NCI-H1436 (cell line): ENCODE measurements at places on chromosomes 5 and 9.

DNA sequence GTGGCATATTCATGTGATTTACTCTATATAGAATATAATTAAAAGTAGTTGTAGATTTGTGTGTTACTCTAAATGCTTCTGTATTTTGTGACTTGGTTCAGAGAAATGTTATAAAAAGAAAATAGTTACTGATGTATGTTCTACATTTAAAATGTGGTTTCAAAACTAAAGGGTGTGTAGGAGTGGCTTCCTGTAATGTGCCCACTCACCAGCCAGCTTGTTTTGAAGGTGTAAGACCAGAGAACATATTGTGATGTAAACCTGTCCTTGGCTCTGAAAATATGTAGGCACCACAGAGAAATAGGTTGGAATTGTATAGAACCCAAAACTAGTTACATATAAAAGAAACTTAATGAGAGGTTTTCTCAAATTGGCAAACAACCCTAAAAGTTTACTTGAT, 51.2 kb upstream of the ARRDC3 start:
- no peak for DNase-seq

DNA sequence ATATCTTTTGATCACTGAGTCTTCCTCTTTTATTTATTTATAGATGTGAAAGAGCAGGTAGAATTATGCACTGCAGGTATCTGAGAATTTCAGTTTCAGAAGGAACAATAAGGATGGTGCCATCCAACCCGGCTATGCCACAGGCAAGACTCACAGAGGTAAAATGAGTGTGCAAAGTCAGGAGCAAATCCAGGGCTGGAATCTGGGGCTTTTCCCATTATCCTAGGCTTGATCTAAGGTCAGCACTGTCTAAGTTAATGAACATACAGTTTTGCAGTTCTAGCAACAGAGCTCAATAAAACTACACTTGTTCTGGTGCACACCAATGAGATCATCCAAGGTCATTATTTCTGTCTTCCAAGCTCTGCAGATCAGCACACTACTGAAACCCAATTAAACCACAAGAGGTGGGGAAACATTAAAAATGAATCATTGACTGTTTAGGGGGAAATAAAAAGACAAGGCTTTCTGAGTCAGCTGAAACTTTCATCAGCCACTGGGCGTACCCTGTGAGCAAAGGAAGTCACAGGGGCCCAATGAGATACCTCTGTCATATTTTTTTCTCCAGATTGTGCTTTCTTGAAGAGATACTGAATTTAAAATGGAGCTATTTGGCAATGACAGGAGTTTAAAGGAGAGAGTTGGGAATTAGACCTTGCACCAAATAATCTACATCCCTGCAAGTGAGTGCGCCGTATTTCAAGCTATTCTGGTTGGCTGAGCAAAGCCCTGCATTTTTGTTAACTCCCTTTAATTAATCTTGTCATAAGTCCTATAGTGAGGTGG, 662.2 kb upstream of the ZNF608 start:
- DNase-seq = no peak

DNA sequence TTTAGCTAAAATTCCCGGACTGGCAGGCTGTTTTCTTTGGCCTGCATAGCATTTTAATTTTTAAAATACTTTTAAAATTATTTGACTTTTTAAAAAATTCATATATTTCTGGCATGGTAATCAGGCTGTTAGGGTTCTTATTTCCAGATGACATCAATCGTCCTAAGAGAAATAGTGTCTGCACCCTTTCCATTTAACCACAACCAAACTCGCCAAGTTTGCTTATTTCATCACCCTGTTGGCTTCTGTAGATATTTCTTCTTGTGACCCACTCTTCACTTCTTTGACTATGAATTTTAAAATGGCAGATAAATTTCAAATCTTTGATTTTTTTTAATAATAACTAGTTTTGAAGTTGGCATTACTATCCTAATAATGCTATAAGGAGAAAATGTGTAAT, 675.7 kb upstream of the FTMT start:
- DNase-seq = no peak

DNA sequence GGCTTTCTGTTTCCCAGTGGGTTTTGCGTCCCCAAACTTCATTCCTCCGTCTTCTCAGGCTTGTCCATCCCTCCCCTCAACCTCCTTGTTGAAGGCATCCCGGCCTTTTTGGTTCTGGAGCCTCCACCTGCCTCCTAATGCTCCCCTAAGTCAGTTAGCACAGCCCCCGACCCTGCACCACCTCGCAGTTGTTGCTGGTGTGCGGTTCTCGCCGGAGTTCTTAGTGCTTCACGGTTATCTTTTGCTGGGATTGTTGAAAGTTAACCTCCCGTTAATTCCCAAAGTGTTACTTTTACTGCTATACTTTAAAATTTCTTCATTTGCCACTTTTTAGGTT, 447 bp downstream of the UBLCP1 start:
- DNase-seq = no peak

DNA sequence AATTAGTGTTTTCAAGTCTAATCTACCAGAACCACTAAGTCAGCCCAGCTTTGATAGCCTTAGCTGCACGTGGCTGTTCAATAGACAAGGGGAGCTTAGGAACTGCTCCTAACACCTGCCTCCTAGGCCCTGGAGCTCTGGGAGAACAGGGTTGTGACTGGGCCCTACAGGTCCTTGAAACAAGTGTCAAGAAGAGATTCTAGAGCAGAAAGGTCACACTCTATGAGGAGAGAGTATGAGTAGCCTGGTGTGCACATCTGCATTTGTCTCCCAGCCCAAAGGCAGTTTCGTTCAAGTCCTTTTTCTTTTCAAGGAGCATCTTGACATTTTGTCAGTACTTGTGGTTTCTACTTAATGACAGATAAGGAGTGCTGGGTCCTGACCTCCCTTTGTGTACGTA, 206.1 kb downstream of the PRELID2 start:
- DNase-seq = no peak

GRCh38 chr5:107604990-107605389, 65.7 kb downstream of the EFNA5 start:
- no peak for DNase-seq

DNA sequence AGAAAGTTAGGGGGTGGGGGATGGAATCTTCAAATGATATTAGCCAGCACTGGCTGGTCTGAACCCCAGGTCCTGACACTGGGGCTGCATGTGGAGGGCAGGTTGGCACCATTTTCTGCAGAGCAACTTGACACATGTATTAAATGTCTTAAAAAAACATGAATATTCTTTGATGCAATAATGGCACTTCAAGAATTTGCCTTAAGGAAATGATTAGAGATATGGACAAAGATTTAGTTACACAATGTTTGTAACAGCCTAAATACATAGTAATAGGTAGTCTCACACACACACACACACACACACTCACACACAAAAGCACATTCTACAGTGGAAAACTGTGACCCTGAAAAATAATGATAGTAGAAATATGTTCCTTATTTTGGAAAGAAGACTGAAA, 3.6 kb downstream of the SVEP1 start:
- no peak for DNase-seq

DNA sequence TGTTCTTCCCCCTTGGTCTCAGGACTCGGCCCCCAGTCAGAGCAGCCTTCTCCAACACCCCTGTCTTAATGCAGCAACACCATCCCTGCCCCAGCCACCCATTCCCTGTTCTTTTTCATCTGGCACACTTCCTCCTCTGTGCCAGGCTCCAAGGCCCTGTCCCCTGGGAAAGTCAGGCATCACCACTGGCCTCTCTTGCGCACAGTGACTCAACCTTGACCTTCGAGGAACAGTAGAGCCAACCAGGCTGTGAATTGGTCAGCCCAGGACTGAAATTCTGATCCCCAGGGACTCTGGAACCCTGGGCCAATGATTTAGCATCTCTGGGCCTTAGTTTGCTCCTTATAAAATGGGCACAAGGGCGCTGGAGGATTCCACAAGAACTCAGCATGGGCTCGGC, 10.5 kb upstream of the RALGDS start:
- no peak for DNase-seq

- no peak for DNase-seq
Observed at GRCh38 chr5:132767150-132767549, 9.9 kb downstream of the SEPTIN8 start.

GRCh38 chr9:228929-229695, 14.4 kb downstream of the DOCK8 start:
- no peak for DNase-seq

DNA sequence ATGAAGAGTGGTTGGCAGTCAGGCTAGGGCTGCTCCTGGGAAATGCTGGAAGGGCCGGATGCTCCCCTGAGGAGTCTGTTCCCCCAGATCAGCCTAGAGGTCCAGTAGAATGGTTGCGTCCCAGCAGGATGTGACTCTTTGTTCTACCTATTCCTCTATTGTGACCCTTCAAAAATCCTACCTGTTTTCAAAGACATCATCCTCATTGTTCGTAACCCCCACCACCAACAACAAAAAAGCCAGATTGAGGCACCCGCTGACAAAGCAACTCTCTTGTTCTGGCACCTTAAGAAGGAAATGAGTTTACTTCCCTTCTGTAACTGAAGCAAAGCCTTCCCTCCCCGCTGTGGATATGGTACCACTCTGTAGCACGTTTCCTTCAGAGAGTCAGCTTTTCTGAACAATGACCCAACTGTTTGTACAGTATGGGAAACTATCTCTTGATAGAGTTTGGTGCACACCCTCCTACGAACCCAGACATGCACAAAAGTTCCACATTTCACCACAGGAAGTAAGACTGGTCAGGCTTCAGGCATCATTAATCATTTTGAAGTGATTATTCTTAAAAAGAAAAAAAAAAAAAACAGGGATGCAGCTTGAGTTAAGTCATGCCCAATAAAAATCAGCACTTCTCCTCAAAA, 207.2 kb downstream of the ENC1 start:
- DNase-seq = no peak

- no peak for DNase-seq
Observed at GRCh38 chr9:35965011-35965410, 7.1 kb upstream of the OR2S2 start.

DNA sequence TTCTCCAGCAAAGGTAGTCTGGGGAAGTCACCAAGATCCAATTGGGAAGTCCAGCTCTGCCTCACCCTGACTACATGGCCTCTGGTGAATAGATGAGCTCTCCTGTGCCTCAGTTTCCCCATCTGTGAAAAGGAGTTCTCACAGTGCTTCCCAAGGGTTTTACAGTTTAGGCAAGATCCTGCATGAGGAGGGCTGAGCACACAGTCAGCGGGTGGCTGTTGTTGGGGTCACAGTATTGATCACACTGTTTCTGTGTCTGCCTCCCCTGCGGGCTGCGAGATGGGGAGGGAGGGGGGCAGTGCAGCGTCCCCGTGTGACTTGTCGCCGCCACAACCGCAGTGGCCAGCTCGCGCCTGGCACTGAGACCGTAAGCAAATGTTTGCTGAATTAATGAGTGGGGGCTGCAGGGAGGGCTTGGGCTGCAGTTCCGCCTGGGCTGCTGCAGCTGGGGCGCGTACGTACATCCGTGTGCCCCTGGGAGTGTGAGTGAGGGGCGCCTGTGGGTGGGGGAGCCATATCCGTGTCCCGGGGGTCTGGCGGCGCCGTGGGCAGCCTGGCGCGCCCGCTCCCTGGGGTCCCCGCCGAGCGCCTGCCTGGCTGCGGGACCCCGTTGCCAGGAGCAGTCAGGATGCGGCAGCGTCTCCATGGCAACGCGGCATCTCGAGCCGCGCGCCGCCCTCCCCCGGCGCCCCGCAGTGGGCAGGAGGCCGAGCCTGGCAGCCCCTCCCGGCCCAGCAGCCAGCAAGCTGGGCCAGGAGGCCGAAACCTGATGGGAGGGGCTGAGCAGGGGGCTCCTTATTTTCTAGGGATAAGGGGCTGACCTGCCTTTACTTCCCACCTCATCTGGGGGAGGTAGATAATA, 31.4 kb upstream of the PSD2 start:
- DNase-seq = peak; percentile 62

- no peak for DNase-seq
Observed at GRCh38 chr5:166582416-166582815, 1709.0 kb upstream of the WWC1 start.

GRCh38 chr9:72675586-72675985, 154.2 kb downstream of the TMC1 start:
- peak; percentile 17 for DNase-seq

- peak; percentile 76 for DNase-seq
Observed at GRCh38 chr9:130701059-130702022, 7.8 kb downstream of the EXOSC2 start.

GRCh38 chr5:76818844-76819831, at the start of gene F2RL1:
Gene F2RL1 (plus strand): TSS chr5:76819030. CDS start chr5:76819183, 153 bp downstream.
- DNase-seq = peak; percentile 68

- no peak for DNase-seq
Observed at GRCh38 chr9:120759755-120760400, 33.3 kb downstream of the FBXW2 start.

DNA sequence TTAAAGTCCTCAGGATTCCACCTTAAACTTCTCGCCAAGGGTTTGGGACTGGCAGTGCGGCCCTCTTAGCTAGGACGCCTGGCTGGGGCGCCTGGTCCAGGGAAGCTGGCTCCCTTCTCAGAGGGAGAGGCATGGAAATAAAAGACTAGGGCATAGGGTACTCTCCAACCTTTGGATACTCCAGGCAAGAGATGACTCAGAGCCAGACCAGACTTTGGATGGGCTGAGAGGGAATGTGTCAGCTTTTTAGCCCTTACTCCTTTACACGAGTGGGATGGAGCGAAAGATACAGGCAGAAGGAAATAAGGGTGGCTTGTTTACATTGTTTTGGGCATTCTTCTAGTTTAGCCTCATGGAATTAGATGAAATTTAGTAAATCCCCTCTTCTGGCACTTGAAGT, 48.2 kb downstream of the IL31RA start:
- DNase-seq = no peak
